ENCODE measurements at places on chromosomes 4 and X.

GRCh38 chrX:39827951-39828350, 269.8 kb downstream of the BCOR start:
- DNase-seq = peak; percentile 38

GRCh38 chr4:11632483-11632882, 203.8 kb upstream of the HS3ST1 start:
- no peak for DNase-seq

GRCh38 chr4:5742968-5743367, 32.0 kb downstream of the EVC start:
- no peak for DNase-seq

DNA sequence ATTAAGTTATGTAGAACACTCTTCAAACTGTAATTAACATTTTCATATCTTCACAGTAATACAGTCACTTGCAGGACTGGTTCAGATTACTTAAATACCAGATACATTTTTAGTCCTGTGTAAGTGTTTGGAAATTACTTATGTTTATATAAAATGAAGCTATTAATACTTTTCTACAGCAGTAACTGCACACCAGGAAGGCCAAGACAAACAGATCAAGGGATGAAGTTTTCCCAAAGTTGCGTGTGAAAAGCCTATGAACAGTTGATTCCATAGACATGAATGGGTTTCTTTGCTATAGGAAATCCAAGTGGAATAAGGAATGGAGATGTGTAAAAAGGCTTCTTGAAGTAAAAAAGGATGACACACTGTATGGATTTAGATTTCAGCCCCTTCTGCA, 28.9 kb upstream of the DRP2 start:
- DNase-seq = no peak

GRCh38 chr4:187544461-187545053, 451.0 kb upstream of the ZFP42 start:
- no peak for DNase-seq

- no peak for DNase-seq
These were observed 157.9 kb upstream of the DKK2 start for GRCh38 chr4:107194005-107194404.

DNA sequence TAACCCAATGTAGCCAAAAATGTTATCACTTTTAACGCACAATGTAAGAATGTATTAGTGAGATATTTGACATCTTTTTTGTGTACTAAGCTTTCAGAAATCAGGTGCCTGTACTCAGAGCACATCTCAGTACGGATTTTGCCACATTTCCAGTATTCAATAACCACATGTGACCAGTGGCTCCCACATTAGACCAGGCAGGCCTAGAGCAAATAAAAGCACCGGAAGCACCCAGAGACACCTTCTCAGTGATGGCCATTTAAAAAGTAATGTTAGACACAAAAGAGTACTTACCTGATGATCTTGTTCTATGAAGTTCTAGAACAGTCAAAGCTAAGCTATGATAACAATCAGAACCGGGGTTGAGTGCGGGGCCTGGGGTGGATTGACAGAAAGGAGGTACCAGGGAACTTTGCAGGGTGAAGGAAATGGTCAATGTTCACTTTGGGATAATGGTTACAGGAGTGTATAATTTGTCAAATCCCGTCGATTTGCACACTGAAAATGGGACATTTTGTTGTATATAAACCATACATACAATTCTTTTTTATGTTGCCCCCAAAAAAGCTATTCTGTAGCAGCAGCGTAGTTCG, 1.2 kb downstream of the CTPS2 start:
- DNase-seq = no peak

GRCh38 chrX:110733166-110733565, 62.5 kb downstream of the CHRDL1 start:
- DNase-seq = no peak

GRCh38 chr4:80141543-80141942, 55.8 kb upstream of the PRDM8 start:
- DNase-seq = no peak

DNA sequence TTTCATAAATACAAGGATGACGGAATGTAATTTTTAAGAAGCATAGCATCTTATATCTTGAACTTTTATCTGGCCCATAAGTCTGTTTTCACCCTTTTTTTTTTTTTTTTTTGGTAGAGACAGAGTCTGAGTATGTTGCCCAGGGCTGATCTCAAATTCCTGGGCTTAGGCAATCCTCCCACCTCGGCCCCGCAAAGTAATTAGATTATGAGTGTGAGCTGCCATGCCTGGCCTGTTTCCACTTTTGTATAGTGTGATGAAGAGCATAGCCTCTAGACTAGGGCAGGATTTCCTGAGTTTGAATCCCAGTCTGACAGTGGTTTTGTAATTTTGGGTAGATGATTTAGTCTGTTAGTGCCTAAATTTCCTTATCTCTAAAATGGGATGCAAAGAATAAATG, 11.0 kb downstream of the STIM2 start:
- no peak for DNase-seq

DNA sequence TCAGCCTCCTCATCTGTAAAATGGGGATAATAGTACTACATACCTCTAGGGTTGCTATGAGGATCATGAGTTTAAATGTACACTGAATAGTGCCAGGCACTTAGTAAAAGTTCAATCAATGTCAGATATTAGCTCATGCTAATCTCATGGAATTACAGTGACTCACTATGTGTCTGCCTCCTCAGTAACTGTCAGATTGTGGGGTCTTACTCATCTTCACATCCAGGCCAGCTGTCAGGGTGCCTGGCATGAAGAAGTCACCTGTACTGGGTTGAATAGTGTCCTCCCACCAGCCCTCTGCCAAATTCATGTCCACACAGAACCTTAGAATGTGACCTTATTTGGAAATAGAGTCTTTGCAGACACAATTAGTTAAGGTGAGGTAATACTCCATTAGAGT, 54.3 kb upstream of the STIM2 start:
- no peak for DNase-seq

DNA sequence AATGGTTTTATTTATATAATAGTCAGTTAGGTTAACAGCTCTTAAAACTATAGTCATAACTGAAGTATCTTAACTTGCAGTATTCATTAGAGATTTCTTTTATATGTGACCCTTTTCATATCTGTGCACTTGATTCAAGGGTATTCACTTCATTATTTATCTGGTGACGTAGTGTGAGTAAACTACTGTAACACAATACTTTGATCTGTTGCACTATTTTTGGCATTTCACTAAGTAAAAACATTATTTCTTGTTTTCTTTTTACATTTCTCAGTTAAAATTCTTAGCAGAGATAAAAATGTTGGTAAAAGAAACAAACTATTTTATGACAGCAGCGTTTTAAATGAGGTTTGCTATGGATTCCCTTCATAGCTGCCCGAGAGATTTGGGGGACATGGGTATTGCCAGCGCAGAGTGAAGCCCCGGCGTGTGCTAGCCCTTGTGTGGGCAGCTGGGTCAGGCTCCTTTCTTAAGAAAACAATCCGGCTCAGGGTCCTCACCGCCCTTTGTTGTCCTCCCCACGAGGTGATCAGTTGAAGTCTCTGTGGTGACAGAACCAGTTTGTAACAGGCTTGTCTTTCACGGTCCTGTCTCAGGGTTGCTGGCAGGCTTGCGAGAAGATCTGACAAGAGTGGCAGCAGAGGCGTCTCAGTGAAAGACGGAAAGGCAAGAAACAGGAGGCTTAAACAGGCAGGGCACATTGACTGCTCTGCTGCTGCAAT, 293.4 kb downstream of the BMPR1B start:
- peak; percentile 31 for DNase-seq

GRCh38 chrX:129695937-129696336, 41.2 kb upstream of the APLN start:
- no peak for DNase-seq

- no peak for DNase-seq
These were observed 11.3 kb downstream of the MAGEA1 start for GRCh38 chrX:153190381-153190780.

DNA sequence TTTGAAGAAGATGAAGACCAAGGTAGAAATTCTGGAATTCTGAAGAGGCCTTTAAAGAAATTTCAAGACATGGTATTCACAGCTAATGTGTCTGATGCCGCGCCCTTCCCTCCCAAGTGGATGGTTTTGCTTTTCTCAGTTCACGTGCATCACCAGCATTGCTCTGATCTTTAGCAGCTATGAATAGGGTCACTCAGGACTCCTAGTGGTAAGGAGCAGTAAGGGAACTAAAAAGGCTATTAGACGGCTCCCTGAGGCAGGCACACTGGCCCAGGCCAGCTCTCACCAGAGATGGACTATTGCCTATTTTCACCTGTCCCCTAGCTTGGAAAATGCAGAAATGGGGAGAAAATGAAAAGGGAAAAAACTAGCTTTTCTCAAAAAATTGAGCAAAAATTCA, 447.5 kb upstream of the RASGEF1B start:
- DNase-seq = no peak

All from nephron progenitor cell (in vitro differentiated cells).